ENCODE measurements at places on chromosomes 16 and 17.

DNA sequence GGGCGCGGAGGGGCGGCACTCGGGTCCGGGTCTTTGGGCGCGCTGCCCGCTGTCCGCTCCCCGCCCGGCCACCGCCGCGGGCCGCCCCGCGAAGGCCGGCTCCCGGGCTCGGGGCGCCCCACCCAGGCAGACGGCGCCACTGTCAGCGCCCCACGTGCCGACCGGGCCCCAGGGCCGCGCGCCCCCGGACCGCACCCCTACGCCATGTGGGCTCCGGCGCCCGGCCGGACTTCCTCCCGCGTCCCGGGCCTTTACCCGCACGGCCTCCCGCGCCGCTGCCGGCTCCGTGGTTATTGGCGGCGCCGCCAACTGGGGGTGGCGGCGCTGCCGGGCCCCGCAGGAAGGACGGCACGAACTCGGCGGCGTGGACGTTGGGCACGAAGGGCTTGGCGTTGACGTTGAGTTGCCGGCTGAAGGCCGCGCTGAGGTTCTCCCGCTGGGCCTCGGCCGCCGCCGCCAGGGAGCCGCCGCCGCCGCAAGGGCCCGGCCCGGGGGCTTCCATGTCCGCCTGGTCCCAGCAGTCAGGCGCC is 577 bp downstream of the GSPT1 start:
- DNase-seq, result no peak

DNA sequence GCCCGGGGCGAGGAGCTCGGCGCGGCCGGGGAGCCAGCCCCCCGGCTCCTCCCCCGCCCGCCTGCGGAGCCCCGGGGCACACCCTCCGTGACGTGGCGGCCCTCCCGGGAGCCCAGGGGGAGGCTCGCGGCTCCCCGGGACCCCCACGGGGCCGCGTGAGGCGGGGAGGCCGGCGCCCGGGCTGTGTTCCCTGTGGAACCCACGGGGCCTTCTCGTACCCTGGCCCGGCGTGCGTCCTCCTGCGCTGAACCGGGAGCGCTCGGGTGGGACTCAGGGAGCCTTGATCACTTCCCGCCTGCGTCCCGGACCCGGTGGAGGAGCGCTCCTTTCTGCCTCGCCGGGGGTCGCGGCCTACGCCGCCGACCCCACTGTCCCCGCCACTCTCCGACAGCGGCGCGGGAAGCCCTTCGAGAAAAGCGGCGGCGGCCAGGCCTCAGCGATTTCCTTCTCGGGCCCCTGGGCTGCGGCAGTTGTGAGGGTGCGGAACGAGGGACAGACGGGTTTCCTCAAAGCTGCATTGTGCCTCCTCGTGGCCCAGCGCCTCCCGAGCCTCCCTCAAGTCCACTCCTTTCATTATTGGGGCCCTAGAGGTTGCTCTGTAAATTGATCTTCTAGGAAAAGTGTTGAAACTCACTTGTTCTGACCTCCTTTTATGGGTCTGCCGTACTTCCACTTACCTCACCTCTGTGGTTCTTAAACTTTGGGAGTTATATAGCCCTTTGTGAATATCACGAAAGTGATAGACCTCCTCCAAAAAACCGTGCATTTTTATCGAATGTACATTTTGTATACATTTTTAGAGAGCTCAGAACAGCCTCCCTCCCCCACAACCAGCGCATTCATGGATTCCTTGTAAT is 597 bp downstream of the LIG3 start:
- DNase-seq, result peak; percentile 56

- no peak for DNase-seq
These were observed 11.8 kb downstream of the SREBF1 start for GRCh38 chr17:17824783-17825614.

- no peak for DNase-seq
These were observed at the start of gene HSPB9 for GRCh38 chr17:42122371-42123303. Gene HSPB9, plus strand, starts transcription at chr17:42122804. Its CDS starts 47 bp downstream, at chr17:42122851.

DNA sequence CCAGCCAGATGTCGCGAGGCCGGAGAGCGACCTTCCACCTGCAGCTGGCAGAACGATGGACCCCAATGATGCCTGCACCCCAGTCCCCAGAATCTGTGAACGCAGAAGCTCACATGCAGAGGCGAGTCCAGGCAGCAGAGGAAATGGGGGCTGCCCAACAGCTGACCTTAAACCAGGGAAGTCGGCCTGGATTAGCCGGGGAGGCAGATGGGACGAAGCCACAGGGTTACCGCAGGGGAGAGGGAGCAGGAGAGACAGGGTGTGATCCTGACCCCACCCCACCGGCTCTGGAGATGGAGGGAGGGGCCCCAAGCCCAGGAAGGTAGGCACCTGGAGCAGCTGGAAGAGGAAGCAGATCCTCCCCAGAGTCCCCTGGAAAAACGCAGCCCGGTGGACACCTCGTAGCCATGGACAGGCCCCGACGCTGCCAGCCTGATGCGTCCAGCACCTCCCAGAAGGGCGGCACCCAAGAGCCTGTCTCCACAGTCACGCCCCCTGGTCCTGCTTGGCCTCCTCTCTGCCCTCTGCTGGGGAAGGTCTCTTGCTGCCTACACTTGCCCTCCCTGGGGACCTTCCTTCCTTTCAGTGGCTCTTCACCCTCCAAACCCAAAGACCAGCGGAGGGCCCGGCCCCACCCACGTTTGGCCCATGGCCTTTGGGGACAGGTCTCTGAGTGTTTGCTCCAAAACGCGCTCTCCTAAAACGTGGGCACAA is 37.3 kb downstream of the PIEZO1 start:
- no peak for DNase-seq

DNA sequence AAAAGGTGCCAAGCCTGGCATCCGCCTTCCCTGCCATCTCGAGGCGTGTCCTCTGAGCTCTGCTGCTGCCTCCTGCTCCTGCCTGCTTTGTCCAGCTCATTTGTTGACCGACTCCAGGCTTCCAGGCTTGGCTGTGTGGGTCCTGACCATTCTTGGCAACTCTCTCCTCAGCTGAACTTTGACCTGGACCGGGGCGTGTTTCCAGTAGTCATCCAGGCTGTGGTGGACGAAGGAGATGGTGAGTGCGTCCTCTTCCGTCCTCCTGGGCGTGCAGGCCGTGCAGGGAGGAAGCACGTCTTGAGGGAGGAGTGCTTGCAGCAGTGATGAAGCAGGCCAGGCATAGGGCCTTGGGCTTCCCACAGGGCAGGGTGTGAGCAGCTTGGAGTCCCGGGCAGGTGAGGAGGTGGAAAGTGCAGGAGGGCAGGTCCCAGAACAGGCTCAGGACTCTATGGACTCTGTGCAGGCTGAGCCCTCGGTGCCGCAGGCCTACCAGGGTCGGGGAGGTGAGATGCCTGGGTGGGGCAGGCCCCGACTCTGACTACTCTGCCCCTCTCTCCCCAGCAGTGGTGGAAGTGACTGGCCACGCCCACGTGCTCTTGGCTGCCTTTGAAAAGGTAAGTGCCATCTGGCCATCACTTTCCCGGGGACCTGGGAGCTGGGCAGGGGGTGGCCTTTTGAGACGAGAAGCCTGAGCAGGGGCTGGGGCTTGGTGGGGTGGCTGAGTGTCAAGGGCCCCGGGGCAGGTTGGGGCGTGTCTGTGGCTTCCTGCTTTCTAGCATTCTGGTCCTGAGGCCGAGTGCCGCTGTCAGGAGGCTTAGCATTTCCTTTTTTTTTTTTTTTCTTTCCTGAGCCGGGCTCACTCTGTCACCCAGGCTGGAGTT is 28.6 kb upstream of the NUDT16L1 start:
- peak; percentile 19 for DNase-seq

DNA sequence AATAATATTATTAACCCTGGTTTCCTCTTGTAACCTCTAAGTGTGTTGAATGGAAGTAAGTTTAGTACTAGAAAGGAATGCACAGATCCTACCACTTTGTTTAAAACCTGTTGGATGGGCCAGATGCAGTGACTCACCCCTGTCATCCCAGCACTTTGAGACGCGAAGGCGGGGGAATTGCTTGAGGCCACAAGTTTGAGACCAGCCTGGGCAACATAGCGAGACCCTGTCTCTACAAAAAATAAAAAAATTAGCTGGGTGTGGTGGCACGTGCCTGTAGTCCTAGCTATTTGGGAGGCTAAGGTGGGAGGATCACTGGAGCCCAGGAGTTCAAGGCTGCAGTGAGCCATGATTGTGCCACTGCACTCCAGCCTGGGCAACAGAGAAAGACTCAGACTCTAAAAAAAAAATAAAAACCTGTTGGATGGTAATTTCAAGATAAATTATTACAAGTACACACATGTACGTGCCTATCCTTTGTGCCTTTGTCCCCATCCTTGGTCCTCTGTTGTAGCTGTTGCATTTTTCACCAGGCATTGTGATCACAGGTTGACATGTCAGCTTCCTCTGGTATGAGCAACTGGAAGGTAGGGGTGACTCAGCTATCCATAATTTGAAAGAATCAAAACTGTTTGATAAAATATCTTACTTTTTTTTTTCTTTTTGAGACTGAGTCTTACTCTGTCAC is 30.7 kb upstream of the METTL9 start:
- DNase-seq, result no peak

GRCh38 chr16:68993456-68993855 is 112.0 kb upstream of the HAS3 start:
- no peak for DNase-seq

- DNase-seq, result no peak
These were observed 16.0 kb downstream of the MPRIP start for GRCh38 chr17:17058304-17058703.
